Stimulated activated naive CD8-positive, alpha-beta T cell treated with anti-CD3 and anti-CD28 coated beads, Interleukin-15, amount 100 ng/mL, for 72 hours (primary cell): ENCODE measurements at places on chromosomes 5 and 9.

GRCh38 chr5:1220351-1220750 is 4.8 kb upstream of the SLC6A18 start:
- DNase-seq, result no peak

DNA sequence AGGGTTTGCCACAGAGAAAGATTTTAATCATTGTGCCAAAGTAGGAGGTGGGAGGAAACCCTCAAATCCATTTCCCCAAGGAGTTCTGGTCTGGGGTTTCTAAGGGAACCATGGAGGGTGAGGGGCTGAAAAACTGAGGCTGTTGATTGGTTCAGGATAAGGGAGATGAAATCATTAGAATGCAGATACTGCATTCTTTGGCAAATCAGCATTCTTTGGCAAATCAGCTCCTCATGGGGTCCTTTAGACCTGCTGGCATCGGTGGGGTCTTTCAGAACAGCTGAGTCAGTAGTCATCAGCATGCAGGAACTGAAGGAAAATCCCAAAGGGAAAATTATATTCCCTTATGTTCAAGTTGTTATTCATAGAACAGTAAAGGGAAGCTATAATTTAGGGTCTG is 585.5 kb downstream of the ISL1 start:
- DNase-seq, result no peak

GRCh38 chr9:84140535-84141101 is 160.0 kb downstream of the RMI1 start:
- DNase-seq, result peak; percentile 20

DNA sequence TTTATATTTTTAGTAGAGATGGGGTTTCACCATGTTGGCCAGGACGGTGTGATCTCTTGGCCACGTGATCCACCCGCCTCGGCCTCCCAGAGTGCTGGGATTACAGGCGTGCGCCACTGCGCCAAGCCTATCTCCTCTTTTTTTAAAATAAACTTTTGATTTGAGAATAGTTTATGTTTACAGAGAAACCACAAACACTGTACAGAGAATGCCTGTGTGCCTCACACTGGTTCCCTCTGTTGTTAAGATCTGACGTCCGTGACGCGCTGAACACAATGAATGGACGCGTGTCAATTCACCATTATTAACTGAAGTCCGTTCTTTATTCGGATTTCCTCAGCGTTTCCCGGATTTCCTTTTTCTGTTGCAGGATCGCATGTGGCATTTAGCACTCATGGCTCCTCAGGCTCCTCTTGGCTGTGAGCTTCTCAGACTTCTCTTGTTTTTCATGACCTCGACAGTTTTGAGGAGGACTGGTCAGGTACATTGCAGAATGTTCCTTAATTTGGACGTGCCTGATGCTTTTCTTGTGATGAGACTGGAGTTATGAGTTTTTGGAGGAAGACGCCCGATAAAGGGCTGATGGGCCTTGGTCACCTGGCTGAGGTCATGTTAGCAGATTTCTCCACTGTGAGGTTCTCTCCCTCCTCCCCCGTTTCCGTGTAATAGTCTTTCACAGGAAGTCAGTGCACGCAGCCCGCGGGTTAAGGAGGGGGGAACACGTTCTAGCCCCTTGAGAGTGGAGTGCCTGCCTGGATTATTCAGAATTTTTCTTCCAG is 69.6 kb downstream of the ANKRD33B start:
- DNase-seq, result no peak

- DNase-seq, result no peak
Measured at GRCh38 chr9:117073539-117074341, 341.1 kb downstream of the ASTN2 start.

DNA sequence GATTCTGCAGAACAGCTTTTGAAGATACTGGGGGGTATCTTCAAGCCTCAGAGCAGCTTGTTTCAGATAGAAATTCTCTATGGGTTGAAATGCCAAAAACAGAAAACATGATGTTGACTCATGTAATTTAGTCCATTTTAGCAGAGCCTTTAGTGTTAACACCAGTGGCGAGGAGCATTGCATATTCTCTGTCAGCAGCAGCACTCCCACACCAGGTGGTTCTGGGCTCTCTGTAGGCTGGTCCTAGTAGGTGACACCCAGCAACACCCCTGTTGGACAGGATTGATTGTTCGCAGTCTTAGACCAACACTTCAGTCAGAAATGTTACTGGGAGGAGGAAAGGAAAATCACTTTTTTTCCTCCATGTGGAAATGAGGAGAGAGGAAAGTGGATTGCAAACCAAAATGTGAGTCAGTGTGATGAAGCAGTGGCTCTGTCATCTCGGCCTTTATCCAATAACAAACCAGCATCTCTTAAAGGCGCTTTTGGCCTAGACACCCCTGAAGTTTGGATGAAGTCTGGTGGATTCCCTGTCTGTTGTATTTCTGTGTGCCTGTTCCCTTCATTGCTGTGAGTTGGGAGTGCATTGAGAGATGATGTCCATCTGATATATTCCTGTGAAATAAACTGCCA is 16.8 kb downstream of the SLC46A2 start:
- DNase-seq, result no peak

- no peak for DNase-seq
Measured at GRCh38 chr9:93951655-93952118, 3.5 kb downstream of the BARX1 start.

GRCh38 chr9:124673063-124673462 is 98.0 kb downstream of the NR6A1 start:
- DNase-seq, result no peak

- no peak for DNase-seq
Measured at GRCh38 chr9:87882627-87883026, at the start of gene SPATA31E1. Gene SPATA31E1, plus strand, starts transcription at chr9:87882877. Its CDS starts 15 bp downstream, at chr9:87882892.

- DNase-seq, result no peak
Measured at GRCh38 chr9:114149765-114150340, 5.5 kb upstream of the COL27A1 start.

DNA sequence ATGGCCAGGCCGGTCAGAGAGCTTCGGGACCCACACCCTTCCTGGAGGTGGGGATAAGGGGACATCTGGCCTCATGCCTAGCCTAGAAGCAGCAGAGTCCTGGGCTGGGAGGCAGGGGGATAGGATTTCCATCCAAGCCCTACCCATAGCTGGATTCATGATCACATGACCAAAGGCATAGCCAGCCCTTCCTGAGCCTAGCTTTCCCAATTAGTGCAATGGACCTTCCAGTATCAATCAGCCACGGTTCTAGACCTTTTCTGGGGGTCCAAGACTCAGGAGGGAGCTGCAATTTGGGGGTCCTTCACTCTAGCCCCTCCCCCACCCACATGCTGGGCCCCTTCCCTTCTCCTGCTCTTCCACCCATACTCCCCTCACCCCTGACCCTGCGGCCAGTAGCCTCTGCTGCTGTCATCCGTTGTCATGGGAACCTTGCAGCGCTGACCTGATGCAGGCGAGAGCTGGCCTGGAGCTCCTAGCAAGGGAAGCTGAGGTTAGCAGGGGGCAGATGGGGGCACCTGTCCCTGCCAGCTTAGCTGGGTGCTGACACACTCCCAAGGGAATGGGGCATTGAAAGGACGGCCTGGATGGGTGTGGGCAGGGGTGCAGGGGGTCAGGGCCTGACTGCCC is 44.6 kb downstream of the CXXC5 start:
- DNase-seq, result no peak

DNA sequence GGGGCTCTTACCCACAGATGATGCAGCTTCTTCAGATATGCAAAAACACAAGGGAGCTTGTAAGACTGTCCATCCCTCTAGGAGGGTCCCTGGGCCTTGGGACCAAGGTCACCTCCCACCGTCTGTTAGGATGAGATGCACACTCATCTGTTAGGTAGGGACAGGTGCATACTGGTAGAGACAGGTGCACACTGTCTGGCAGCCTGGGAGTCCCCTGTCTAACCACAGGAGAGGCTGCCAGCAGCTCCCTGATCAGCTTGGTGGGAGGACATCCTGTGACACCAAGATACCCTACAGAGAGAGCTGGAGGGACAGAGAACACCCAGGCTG is 13.2 kb downstream of the TSPAN17 start:
- DNase-seq, result no peak

DNA sequence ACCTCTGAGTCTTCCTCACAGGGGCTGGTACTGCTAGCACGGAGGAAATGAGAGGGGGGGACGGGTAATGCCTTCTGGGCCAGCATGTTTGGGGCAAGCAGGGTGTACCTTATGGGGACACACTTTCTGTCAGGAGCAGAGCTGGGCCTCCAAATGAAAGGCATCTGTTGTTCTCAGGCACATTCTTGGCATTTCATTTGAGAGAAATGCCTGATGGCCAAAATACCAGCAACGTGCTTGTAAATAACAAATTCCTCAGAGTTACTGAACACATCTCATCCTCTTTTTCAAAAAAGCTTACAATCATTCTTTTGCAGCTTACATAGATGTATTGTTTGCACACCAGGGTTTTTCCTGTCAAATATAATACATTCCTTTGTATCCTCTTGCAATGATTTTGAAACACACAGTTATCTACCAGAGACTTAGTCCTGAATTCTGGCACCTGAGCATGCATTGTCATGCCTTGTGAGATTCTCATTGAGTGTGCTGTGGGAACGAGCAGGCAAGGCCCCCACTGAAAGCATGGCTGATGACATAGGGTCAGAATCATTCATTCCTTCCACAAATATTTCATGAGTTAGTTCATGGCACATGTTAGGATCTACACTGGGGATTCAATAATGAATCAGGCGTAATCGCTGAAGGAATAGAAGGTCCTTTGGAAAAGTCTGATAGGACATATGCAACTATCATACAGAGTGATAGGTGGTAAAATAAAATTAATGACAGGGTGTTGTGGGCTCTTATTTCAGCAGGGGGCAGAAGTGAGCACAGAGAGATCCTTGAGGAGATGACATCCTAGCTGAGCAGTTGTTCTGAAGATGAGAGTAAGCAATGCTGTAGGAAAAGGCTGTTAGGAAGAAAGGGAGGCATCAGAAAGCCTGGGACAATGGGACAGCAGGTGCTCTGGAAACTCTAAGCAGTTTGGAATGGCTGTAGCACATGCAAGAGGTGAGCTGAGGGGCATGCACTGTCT is 260.9 kb upstream of the TUT7 start:
- DNase-seq, result no peak

GRCh38 chr9:35826071-35826701 is 2.3 kb downstream of the FAM221B start:
- peak; percentile 43 for DNase-seq

GRCh38 chr9:129270205-129270604 is 92.1 kb upstream of the IER5L start:
- DNase-seq, result peak; percentile 69
